ENCODE measurements at places on chromosomes 3 and 15.

- DNase-seq, result no peak
Observed at GRCh38 chr15:31525988-31526665, 199.5 kb downstream of the KLF13 start.

DNA sequence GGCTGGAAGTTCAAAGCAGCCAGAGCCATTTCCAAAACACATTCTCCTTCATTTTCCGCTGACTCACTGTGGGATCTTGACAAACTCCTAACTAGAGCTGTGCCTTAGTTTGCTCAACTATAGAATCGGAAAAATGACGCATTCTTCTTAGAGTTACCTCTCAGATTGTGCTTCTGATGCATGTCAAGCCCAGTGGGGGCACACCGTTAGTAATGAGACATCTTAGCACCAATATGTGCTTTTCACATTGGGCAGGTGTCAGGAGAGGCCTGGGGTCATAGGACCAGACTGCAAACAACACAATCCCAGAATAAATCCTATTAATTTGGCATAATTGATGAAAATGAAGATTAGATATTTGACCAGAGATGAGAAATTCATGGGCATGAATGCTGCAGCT lies 71.3 kb upstream of the UBE3A start:
- DNase-seq, result no peak

GRCh38 chr3:134918441-134918840 lies 123.4 kb downstream of the EPHB1 start:
- DNase-seq, result no peak

DNA sequence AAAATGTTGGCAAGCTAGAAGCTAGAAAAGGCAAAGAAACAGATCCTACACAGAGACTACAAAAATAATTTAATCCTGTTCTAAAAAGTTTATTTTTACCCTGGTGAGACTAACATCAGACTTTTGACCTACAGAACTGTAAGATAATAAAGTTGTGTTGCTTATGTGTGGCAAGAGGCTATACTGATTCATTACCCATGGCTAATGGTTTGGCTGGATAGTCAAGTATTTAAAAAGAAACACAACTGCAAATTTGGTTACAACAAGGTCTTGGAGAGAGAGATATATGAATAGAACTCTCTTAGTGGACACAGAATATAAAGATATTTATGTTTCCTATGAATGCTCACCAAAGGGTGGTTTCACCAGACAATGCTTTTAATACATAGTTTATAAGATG lies 364.2 kb upstream of the PLSCR5 start:
- peak; percentile 62 for DNase-seq

DNA sequence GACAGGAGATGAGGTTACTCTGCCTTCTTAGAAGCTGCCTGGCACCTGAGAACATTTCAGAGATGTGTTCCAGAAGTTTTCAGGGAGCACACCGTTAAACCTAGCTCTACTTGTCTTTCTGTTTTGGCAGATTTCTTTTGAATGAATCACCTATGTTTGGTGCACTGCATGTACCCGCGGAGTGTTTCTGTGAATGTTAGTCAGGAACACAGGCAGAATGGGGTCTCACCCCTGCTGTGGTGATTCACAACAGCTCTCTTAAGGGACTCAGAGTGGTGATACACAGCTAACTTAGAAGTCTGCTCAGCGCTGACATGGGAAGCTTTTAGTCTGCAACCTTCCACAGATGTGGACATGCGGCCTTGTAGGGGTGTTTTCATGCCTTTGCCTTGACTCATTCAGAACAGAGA lies 24.0 kb downstream of the TSEN2 start:
- DNase-seq, result peak; percentile 92

DNA sequence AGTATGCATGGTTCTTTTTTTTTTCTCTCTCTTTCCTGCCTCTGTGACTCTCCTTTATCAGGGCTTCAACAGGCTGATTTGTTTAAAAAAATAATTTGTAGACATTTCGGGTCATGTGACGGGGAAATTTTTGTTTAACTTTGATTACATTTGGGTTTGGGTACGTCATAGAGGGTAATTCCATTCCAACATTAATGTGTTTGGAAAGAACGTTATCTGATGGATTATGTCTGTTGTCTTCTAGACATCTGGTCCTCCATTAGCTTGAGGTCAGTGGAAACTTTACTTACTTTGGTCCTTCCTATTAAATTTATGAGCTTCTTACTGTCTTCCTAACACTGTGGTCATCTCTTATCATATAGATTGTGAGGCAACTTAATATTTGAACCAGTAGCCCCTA lies 80.9 kb downstream of the STT3B start:
- no peak for DNase-seq

GRCh38 chr3:181623924-181624694 lies 87.6 kb upstream of the SOX2 start:
- no peak for DNase-seq

DNA sequence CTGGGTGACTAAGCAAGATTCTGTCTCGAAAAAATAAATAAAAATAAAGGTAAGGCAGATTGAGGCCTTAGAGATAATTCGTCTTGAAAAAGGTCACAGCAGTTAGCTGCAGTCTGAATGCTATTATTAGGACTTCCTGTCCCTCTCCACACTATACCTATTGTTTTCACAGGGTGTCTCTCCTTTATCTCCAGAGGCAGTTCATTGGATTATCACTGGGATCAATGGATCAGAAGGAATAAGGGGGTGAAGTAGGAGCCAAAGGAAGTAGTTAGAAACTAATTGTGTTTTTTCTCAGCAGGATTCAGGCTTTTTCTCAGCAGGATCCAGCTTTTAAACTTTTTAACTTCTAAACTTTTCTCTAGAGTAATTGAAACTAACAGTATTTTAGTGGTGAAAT lies 326.9 kb downstream of the IL5RA start:
- DNase-seq, result no peak

DNA sequence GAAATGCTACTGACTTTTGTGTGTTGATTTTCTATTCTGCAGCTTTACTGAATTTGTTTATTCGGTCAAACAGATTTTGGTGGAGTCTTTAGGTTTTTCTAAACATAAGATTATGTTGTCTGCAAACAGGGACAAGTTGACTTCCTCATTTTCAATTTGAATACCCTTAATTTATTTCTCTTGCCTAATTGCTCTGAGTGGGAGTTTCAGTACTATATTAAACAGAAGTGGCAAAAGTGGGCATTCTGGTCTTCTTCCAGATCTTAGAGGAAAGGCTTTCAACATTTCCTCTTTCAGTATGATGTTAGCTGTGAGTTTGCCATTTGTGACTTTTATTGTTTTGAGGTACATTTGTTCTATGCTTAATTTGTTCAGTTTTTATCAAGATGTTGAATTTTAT lies 268.5 kb downstream of the WNT5A start:
- DNase-seq, result no peak

- no peak for DNase-seq
Observed at GRCh38 chr15:43928152-43928551, 101.3 kb downstream of the WDR76 start.
